ENCODE measurements at places on chromosomes 12 and 14. TPM values are rescaled to one million over a fixed set of nuclear protein-coding genes. Genes with fewer than 3 reads are reported as not detected.

The PXMP2 gene
- total RNA-seq: 15.2 TPM

The CRIP1 gene
- total RNA-seq: 27.7 TPM

The REM2 gene
- total RNA-seq: under 0.01 TPM

The ZNF891 gene
- total RNA-seq: 2.1 TPM

The SERPINA10 gene
- not detected for total RNA-seq

The CEP170B gene
- total RNA-seq: 14.7 TPM

The COCH gene
- 0.13 TPM for total RNA-seq

The SLC39A2 gene
- 0.11 TPM for total RNA-seq
